ENCODE measurements at places on chromosomes 6 and 20.

GRCh38 chr6:26743157-26743821 lies 83.7 kb upstream of the ZNF322 start:
- no peak for DNase-seq

GRCh38 chr6:169684056-169684455 lies 17.8 kb downstream of the WDR27 start:
- no peak for DNase-seq

DNA sequence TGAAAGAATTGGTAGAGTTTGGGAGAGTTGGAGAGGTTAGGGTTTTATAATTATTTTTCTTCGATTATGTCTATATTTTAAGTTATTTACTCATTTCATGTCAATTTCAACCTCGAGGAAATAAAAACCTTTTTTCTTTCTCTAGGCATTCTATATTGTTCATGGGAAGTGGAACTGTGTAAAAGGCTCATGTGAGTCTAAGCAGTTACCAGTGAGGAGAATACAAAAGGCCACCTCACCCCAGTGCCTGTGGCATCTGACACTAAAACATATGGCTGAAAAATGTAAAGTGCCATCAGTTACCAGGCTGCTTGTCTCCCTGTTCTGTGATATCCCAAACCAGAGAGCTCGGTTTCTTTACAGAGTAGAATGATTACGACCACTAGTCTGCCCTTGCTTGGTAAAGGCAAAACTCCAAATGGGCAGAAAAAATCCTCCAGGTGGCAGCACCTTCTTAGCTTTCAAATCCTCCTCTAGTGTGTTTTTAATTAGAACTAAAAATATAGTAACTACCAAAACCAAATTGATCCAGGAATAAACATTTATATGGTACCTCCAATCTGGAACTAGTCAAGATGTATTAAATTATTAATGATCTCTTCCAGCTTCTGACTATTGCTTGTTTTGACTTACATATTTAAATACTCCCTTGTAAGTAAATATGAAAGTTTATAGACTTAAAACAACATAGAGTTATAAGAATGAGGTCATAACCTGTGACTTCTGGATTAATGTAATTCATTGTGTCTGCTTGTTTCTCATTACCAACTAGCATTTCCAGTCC lies 122.6 kb upstream of the MCHR2 start:
- DNase-seq: peak; percentile 65

DNA sequence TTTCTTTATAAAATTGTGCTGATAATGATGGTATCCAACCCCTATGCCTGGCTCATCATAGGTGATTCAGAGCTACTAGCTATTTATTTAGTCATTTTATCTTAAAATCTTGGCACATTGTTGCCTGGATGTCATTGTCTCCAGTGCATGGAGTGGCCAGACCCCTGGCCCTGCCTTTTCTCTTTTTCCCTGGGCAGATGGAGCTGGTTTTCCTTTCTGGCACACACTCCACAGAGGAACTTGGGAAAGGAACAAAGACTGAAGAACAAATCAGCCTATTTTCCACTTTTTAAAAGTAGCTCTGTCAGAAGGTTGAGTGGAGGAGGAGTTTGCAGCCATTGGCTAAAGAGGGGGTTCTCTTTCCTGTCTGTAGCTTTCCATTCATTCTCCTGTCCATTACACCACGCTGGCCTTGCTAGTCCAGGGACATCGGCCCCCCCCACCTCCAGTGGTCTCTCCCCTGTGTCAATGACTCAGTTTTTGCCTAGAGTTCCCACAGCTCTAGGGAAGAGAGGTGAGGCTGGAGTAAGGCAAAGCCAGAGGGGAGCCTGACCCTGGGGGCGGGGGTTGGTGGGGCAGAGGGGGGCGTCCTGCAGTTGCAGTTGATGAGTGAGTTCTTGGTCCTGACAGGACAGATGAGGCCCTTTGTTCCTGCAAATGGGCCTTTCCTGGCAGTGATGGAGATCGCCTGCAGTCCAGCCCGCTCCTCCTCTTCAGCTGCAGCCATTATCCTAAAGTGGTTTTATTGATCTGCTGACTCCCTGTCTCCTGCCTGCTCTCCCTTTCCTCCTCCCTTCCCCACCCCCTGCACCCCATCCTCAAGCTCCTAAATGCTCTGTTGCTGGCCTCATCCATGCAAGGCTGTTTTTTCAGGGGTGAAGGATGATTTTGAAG lies 774.5 kb downstream of the DHX35 start:
- DNase-seq: no peak

DNA sequence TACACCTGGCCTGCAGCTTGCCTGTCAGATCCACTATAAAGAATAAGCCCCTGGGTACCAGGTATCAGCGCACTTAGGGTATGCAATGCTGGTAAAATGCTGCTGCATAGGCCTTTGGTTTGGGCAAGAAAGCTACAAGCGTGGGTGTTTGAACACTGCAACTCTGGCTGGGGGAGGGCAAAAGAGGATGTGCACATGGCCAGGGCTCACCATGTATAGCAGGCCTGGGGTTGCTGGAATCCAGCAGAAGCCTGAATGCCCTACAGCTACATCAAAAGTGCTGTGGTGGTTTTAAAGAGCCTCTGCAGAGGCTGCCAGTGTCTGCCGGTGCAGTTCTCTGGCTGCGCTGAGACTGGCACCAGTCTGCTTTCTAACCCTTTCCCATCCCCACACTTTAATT lies 51.7 kb downstream of the UQCC1 start:
- DNase-seq: no peak
